ENCODE measurements at places on chromosomes 2 and 18.

GRCh38 chr2:101330253-101330933 lies 21.9 kb upstream of the RNF149 start:
- no peak for DNase-seq

DNA sequence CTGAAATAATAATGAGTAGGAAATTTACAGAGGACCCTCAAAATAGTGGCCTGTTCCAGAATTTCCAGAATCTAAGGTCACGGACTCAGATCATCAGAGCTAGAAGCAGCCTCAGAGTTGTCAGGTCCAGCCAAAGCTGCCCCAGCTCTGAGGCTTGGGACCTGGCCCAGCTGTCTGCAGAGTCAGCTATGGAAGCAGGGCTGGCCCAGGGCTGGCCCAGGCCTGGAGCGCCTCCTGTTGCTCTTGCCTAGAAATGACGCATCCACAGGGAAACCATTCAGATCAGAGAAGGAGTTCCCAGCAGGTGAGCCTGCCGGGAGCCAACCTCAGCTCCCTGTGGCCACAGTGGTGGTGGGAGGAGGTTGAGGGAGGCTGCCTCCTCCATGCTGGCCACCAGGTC lies 106.7 kb upstream of the ARL4C start:
- no peak for DNase-seq

- no peak for DNase-seq
These were observed 30.0 kb downstream of the SCTR start for GRCh38 chr2:119494163-119494790.

DNA sequence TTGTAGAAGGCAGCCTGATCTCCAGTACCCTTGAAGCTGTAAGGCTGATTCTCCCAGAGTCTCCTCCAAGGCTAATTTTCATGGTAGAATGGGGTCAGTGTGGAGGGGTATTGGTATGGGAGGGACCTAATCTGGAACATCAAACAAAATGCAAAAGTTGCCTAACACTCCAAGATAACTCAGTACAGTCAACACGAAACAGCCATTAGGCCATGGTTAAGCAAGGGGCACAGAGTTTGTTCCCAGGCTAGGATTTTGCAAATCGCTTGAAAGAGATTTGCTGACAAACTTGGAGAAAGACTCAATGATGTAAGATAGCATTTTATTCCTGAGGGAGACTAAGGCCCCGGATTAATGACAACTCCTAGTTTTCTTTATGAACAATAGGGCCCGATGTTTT lies 5.4 kb downstream of the PID1 start:
- no peak for DNase-seq

DNA sequence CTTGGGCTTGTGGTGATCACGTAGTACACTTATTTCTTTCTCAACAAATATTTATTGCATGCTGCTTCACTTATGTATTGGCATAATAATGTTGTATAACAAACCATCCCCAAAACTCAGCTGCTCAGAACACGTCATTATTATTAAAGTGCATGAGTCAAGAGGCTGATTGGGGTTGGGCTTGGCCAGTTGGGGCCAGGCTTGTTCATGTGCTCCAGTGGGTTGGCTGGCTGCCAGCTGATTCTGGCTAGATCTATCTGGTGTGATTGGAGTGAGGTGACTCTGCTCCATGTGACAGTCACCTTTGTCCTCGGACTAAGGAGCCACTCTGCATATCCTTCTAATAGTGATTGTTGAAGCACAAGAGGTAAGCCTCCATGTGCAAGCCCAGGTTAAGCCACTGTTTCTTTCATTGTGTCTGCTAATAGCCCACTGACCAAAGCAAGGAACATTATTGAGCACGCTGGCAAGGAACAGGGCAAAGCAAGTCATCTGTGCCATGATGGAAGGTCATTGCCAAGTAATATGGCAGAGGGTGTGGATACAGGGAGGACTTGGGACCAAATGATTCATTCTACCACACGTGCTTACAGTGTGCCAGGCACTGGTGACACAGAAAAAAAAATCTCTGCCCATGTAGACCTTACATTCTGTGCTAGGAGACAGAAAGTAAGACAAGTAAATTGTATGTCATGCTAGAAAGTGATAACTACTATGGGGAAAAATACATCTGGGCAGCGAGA lies 63.3 kb upstream of the TMEM182 start:
- DNase-seq = peak; percentile 3

- DNase-seq = peak; percentile 89
These were observed 184.6 kb downstream of the ZFP36L2 start for GRCh38 chr2:43041661-43042360.

- DNase-seq = no peak
These were observed 251.2 kb downstream of the SATB2 start for GRCh38 chr2:199206536-199206935.

- no peak for DNase-seq
These were observed 95.3 kb downstream of the GALR1 start for GRCh38 chr18:77344786-77345500.

DNA sequence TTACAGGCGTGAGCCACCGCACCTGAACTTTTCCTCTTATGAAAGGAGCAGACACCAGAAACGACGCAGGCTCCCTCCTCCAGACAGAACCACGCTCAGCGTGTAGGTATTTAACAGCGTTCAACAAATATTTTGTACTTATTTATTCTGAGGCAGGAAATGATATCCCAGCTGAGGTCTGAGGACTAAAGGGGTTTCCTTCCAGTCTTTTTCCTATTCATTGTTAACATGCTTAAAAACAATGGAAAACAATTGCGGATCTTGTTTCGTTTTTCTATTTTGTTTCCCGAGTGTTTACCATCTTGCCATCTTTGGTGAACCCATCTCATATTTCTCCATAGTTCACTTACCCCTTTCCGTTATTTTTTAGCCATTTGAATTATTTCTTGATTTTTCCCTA lies 43.7 kb upstream of the FOSL2 start:
- DNase-seq = no peak

DNA sequence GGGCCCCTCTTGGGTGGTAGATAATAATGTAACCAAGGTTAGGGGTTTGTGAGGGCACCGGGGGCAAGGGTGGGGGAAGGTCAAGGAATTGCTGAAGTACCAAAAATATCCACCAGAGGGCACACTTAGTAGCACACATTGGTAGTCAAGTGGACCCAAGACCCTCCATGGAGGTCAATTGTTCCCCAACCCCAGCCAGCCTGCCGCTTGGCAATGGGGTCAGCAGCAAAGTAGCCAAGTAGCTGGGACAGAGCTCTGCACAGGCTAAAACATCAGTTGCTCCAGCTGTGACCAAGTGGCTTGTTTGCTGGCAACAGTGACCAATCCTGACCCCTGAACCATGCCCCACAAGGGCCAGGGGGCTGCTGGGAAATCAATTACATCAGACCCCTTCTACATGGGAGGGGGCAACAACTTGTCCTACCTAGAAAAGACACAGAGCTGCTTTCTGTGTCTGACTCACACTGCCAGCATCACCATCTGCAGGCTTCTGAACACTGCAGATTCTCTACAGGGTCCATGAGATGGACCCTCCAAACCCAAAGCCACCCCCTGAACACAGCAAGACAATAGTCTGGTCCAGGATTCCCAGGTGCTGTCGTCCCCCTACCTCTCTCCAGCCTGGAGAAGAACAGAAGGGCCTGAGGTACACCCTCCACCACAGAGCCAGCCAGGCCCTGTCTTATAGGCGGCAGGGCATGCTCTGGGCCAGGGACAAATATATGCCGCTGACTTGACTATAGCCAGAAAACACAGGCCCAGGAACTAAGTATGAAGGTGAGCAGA lies 76.0 kb downstream of the EMX1 start:
- peak; percentile 20 for DNase-seq

DNA sequence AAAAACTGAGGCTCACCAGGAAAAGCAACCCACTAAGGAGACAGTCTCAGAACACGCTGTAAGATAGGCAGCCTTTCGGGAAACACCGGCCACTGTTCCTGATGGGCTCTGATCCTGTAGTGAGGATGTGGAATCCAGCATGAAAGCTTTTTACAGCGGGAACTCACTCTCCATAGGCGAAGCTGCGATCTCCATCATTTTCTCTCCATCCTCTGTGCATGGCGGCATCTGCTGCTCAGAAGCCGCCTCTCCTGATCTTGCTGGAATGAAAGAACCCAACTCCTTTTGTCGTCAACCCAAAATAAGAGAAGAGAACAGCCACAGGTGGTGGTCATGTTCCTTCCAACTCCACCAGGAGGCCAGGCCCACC lies 49.9 kb downstream of the TMEM18 start:
- no peak for DNase-seq

GRCh38 chr18:55343396-55344073 lies 244.5 kb downstream of the TCF4 start:
- DNase-seq = peak; percentile 9

DNA sequence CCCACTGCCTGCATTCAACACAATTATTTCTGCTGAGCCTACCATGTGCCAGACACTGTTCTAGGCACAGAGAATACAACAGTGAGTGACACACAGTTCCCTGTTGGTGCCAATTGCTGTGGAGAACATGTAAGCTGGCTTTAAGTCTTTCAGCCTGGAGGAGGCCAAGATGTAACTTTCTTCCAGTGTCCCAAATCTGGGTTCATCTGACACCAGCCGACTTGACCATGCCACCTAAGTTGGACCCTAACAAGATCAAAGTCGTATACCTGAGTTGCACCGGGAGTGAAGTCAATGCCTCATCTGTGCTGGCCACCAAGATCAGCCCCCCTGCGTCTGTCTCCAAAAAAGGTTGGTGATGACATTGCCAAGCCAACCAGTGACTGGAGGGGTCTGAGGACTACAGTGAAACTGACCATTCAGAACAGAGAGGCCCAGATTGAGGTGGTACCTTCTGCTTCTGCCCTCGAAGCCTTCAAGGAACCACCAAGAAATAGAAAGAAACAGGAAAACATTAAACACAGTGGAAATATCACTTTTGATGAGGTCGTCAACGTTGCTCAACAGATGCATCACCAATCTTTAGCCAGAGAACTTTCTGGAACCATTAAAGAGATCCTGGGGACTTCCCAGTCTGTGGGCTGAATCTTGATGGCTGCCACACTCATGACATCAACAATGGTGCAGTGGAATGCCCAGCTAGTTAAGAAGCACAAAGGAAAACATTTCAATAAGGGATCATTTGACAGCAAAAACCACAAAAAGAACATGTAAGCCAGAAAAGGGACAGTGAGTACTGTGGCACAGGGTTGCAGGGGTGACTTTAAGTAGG lies 6.3 kb downstream of the TRABD2A start:
- DNase-seq = no peak

GRCh38 chr2:9775999-9776712 lies 67.1 kb upstream of the TAF1B start:
- DNase-seq = no peak

- DNase-seq = no peak
These were observed 69.8 kb downstream of the CIB4 start for GRCh38 chr2:26571316-26571715.

GRCh38 chr2:174333372-174334277 lies 1.1 kb upstream of the SP9 start:
- no peak for DNase-seq

GRCh38 chr2:185854885-185855284 lies 116.3 kb downstream of the FSIP2 start:
- DNase-seq = no peak
